ENCODE measurements at places on chromosomes 2 and 18. TPM values are rescaled to one million over a fixed set of nuclear protein-coding genes. Genes with fewer than 3 reads are reported as not detected.

The SERPINB13 gene
- not detected for total RNA-seq

The CAVIN2 gene
- total RNA-seq = not detected

The HJURP gene
- 195 TPM for total RNA-seq

The TXNL4A gene
- 142 TPM for total RNA-seq

DNA sequence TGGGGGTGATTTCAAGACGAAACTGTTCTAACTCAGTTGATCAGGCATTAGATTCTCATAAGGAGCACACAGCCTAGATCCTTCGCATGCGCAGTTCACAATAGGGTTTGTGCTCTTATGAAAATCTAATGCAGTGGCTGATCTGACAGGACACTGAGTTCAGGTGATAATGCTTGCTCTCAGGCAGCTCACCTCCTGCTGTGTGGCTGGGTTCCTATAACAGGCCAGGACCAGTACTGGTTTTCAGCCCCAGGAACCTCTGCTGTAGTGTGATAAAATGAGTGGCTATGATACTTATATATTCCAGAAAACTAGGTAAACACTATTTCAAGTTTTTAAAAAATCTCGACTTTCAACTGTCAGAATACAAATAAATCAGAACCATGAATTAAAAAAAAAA is 271.4 kb downstream of the GALNT13 start:
- no peak for DNase-seq

DNA sequence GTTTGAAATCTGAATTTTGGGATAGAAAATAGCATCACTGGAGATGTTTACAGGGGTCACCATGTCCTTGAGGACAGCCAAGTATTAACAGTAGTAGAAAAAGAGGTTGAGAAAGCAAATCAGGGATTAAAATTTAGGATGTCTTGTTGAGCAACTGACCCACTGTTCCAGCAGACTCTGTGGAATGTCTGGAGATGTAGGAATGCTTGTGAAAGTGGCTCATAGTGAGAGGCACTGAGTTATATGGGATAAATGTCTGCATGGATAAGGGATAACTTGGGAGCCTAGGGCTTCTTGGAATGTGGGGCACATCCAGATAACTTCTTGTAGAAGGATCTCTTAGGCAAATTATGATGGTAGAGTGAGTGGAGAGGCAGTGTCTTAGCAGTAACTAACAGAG is 495.0 kb downstream of the TMX3 start:
- DNase-seq = no peak

GRCh38 chr2:15271941-15272542 is 289.1 kb downstream of the NBAS start:
- DNase-seq = no peak

DNA sequence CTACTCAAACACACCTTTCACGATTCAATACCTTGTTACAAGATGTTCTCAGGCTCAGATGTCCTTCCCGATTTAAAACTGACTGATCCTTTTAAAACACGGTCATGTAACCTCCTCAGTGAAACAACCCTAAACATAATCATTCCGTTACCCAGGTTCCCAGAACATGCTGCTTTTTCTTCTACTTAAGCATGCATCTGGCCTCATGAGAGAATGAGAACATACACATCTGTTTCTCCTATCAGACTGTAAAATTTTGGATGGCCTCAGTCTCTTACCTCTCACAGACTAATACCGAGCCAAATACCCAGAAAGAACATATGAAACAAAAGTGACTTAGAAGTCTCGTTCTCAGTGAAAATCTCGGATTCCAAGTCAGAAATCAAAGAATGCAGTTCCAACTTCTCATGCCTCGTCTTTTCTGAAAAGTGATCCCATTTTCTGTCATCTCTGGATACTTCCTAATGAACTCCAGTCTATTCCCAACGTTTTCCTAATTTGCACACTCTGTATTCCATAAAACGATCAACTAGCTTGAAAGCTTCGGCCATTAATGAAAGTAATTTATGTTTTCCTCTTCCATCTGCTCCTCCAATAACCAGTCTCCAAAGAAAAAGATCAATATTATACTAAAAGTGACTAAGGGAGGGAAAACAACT is 919 bp downstream of the SF3B1 start:
- no peak for DNase-seq

DNA sequence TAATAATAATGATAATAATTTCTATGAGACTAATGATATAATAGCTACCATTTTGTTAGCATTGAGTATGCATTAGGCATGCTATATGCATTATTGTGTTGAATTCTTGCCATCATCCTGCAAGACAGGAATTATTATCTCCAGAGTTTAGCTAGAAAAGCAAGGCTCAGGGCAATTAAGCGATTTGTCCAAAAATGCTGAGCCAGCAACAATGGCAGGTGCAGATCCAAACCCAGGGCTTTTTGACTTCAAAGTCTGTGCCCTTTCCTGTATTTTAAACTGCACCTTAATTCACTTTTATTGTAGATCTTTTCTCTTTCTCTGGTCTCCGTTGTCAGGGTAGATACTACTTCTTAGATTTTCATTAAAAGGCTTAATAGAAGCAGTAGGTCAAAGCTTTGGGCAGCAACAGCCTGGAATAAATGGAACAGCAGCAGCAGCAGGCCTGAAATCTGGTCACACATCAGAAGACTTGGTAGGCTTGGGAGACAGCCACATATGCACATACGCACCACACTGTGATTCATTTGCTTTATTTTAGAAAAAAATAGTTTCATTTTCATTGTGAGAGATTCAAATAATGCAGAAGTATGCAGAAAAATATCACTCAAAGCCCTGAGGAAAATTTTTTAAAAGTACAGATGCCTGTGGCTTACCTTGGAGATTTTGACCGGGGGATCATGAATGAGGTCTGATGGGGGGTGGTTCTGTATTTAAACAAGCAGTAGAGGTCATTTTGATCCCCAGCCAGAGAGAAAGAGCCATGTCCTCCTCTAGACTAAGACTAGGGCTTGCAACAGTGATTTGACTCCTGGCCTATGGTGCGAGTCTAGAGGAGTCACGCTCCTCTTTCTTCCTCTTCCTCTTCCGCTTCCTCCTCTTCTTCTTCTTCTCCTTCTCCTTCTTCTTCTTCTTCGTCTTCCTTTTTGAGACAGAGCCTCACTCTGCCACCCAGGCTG is 455.7 kb downstream of the TSN start:
- DNase-seq = no peak

DNA sequence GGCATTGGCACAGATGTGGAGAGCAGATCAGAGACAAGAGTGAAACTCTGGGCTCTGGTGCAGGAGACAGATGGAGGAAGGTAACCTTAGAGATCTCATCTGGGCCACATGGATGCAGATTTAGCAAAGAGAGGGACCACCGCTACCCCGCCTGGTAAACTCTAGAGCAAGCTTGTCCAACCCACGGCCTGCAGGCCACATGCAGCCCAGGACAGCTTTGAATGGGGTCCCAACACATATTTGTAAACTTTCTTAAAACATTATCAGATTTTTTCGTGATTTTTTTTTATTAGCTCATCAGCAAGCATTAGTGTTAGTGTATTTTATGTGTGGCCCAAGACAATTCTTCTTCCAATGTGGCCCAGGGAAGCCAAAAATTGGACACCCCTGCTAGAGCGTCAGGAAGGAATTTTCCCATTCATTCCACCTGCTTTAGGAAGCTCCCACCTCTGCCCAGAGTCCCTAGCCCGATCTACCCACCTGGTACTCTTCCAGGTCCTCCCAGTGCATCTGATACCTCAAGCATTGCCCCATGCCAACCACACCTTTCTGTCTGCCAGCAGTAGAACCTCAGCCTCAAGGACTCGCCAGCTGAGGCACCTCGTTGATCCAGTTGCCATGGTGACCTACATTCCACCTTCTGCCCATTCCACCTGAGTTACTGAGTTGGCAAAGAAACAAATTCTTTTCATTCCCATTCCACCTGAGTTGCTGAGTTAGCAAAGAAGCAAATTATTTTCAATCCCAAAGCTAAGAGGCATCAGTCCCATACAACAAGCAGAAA is at the start of gene CIB4:
CIB4 (minus strand) TSS at position 586 of the 784 bp plus-strand sequence; CDS start at position 534, 52 bp downstream.
- no peak for DNase-seq

- no peak for DNase-seq
Observed at GRCh38 chr2:220163486-220163885, 536.1 kb downstream of the SLC4A3 start.

DNA sequence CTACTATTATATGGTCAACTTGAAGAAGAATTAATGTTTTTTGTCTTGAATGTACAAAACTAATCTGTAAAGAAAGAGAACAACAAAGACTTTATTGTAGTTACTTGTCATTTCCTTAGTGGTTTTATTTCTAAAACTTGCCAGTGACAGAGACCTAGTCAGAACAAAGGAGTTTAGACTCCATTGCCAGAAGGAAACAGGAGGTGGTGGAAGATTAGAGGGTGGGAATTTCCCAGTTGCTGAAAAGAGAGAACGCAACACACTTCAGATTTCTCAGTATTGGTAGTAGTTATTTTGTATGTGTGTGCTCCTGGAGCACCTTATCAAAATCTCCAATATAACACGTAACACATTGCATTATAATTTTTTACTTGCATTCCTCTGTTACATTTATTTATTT is 81.4 kb downstream of the CDCA7 start:
- DNase-seq = no peak

DNA sequence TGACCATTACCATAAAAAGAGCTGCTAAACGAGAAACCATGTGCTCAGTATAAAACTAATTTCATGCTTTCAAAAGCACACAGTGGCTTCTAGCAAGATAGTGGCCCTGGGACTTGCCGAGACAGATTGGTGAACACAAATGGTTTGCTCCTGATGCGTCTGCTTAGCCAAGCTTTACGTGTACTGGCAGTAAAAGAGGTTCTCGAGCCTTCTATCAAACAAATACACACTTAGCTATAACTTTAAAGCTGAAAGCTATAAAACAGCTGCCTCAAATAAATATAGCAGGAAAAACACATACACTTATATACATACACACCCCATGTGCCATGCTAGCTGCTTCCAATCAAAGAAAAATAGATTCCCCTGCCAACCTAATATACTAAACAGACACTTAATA is 117.0 kb downstream of the ZNF385B start:
- no peak for DNase-seq

Data from activated naive CD4-positive, alpha-beta T cell treated with anti-CD3 and anti-CD28 coated beads, Interleukin-2, amount 50 U/mL, for 72 hours (primary cell).